ENCODE measurements at places on chromosomes 5 and 9.

GRCh38 chr9:117008876-117009275 is 321.8 kb downstream of the TRIM32 start:
- no peak for DNase-seq

DNA sequence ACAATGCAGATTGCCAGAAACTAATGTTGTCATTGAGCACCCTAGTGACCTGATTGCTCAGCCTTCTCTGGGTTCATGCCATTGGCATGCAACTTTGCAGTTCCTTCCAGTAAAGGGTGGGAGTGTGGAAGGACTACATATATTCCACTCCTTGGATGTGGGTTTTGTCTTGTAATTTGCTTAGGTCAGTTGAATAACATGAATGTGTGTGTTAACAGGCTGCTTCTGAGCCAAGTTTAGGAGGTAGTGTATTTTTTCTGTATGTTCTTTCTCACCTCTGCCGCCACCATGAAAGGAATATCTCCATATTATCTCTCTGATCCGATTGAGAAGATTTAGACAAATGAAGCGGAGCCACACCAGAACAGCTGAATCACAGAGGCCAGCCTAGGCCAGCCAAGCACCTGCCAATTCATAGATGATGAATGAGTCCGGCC is 1929.6 kb upstream of the CDH6 start:
- DNase-seq: peak; percentile 30

DNA sequence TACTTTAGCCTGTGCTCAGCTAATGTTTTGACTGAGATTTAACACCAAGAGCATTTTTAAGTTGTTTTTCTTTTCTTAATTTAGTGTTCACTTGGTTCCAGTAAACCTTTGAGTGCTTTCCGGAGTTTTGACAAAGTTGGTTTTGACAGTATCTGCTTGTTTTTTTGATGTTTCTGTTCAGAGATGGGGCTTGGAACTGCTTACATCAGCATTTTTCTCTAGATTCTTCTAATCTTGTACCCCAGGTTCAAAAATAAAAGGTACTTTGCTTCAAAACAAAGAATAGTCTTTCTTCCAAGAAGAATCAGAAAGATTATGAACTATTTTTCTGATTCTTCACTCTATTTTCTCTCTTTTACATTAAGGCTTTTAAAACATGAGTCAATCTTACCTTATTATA is 132.2 kb downstream of the DPYSL3 start:
- DNase-seq: no peak

- no peak for DNase-seq
Measured at GRCh38 chr5:174348311-174348981, 302.9 kb downstream of the NSG2 start.

GRCh38 chr9:129988607-129989361 is 54.2 kb downstream of the FNBP1 start:
- DNase-seq: no peak

DNA sequence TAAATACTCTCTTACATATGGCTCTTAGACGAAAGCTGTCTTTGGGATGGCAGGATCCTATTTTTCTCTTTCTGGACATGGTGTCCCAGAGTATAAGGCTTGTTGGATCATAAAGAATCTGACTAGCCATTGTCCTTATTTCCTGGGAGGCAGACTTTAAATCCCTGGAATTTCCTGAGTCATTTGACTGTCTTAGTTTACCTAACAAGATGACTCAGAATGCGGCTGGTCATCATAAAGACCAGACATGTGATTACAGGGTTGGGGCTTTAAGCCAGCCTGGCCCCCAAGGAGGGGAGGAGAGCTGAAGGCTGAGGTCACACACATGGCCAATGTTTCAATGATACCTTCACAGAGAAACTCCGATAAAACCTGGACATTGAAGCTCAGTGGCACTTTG is 37.2 kb downstream of the FAM240B start:
- DNase-seq: peak; percentile 73

GRCh38 chr5:167671176-167671575 is 620.3 kb upstream of the WWC1 start:
- no peak for DNase-seq

DNA sequence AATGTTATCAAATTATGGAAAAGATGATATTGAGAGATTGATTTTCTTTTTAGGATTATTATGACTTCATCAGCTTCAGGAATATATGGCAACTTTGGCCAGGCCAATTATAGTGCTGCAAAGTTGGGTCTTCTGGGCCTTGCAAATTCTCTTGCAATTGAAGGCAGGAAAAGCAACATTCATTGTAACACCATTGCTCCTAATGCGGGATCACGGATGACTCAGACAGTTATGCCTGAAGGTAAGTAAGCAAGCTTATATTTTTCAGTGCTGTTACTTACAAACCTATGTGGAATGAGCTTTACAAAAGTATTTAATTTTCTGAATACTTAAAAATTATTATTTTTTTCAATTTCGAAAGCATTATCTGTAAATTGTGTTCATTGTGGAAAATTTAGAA is 26.5 kb downstream of the HSD17B4 start:
- no peak for DNase-seq
